ENCODE measurements at places on chromosomes 16 and 17.
A peak's percentile ranks its signal among the peaks of the same experiment; 100 is the strongest.

GRCh38 chr16:2026461-2027023, at the start of gene NHERF2:
TSS of gene NHERF2 (plus strand) at chr16:2026902. CDS start at chr16:2027006, 104 bp downstream.
- DNase-seq: no peak

DNA sequence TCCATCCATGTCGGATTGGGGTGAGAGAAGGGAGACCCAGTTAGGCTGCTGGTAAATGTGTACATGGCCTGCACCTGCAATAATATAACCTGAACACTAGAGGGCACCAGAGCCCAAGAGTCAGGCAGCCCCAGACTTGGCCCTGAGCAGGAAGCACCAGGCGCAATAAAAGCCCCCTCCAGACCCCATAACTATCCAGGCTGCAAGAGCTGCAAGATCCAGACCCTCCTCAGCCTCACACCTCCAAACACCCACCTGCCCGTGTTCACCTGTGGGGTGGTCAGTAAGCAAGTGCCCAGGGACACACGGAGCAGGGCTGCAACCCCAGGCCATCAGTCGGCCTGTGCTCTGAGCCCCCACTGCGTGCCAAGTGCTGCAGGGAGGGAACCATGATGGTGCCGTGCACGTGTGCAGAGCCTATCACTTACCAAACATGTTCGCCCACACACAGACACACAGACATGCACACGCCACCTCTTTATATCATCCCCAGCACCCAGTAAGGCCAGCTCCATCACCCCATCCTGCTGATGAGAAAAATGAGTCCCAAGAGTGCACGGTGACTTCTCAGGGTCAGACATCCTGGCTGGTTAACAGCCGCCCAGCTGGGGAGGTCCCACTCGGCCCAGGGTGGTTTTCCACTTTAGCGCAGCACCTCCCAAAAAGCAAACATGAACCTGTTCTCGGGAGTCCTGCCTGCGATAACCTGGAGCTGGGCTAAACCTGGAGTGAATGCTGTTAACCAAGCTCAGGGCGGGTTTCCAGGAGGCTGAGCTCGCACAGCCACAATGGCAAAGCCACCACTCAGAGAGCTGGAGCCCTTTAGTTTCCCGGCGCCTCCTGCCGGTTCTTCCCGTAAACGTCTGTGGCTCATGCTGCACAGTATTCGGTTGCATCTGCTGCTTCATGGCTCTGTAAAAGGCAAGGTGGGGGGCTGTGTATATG, 439.8 kb downstream of the SOX9 start:
- peak; percentile 16 for DNase-seq

DNA sequence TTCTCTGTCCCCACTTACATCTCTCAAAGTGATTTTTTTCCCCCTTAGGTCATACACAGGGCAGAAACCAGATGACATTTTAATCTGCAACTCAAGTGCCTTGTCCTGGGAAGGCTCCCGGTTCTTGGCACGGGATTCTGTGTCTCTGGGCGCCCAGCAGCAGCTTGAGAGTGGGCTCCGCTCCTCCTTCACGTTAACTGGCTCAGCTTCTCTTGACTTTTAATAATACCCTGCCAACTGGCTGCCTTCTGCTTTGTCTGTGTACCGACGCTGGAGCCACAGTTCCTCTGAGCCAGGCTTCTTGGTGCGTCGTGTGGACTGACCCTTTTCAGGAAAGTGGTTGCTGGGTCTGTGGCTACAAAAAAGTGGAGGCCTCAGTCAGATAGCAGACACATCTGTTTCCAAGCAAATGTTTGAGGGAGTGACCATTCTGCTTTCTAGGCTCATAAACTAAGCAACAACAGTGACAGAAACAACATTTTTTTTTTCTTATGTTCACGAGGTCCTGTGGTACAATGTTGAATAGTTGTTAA, 64.9 kb downstream of the IRF8 start:
- DNase-seq: no peak

DNA sequence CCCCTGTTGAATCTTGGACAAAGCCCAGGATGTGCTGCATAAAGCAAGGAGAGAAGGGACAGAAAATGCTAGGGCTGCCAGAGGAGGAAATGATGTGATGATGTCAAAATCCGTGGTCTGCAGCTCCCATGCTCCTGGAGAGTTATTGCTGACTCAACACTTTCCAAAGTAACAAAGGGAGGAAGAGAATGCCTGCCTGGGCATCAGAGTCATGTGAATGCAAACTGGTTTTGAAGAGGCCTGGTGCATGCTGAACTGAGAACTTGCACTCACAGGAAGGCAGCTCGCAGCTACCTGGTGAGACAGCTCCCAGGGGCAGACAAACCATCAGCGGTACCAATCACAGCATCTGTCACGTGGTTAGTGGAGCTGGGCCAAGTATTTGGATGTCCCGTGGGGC, 2.8 kb downstream of the MARVELD3 start:
- no peak for DNase-seq

DNA sequence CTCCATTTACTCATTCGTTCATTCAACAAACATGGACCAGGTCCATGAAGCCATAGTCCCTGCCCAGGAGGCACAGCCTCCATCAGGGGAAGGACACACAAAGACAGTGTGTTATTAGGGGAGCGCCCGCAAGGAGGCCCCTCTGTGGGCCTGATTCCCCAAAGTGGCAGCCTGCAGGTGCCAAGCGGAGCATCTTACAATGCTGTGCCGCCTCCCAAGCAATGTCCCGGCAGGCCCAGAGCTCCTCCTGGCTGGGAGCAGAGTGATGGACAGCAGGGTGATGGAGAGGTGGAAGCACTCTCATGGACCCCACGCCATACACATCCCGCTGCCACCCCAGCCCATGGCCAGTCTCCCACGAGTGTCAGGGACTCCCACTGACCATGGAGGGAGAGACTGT, 25.8 kb downstream of the TRPV1 start:
- no peak for DNase-seq

GRCh38 chr16:62190426-62190825, 154.2 kb upstream of the CDH8 start:
- no peak for DNase-seq

DNA sequence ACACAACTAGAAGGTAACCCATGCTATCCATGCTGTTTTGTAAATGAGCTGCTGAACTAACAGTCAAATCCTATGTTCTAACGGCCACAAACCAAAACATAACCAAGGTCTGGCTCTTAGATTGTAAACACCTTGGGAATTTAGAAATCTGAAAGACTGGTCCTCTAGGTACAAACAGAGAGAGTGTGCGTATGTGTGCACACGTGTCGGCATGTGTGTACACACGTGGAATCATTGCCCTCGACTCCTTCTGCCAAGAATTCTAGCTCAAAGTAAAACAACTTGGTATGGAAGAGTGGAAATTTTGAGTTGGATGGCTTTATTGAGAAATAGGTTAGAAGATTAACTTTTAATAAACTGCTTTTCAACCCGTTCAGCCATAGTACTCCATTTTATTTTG, 18.1 kb upstream of the GHDC start:
- no peak for DNase-seq

DNA sequence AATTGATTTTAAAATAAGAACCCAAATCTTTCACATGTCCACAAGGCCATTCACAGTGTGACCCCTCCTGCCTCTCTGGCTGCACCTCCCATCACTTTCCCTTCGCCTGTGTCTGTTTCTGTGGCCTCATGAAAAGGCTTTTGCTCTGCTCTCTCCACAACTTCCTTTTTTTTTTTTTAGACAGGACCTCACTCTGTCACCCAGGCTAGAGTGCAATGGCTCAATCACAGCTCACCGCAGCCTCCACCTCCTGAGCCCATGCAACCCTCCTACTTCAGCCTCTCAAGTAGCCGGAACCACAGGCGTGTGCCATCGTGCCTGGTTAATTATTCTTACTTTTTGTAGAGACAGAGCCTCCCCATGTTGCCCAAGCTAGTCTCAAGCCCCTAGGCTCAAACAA, 197.1 kb downstream of the ABCC12 start:
- no peak for DNase-seq

- DNase-seq: no peak
Observed at GRCh38 chr17:43219001-43219400, 7.3 kb downstream of the TMEM106A start.

- DNase-seq: no peak
Observed at GRCh38 chr17:57990037-57990436, 2.0 kb upstream of the VEZF1 start.

- DNase-seq: no peak
Observed at GRCh38 chr17:58215685-58216084, 3.4 kb downstream of the MKS1 start.

GRCh38 chr17:79924639-79924976, 85.4 kb upstream of the CBX4 start:
- DNase-seq: no peak

DNA sequence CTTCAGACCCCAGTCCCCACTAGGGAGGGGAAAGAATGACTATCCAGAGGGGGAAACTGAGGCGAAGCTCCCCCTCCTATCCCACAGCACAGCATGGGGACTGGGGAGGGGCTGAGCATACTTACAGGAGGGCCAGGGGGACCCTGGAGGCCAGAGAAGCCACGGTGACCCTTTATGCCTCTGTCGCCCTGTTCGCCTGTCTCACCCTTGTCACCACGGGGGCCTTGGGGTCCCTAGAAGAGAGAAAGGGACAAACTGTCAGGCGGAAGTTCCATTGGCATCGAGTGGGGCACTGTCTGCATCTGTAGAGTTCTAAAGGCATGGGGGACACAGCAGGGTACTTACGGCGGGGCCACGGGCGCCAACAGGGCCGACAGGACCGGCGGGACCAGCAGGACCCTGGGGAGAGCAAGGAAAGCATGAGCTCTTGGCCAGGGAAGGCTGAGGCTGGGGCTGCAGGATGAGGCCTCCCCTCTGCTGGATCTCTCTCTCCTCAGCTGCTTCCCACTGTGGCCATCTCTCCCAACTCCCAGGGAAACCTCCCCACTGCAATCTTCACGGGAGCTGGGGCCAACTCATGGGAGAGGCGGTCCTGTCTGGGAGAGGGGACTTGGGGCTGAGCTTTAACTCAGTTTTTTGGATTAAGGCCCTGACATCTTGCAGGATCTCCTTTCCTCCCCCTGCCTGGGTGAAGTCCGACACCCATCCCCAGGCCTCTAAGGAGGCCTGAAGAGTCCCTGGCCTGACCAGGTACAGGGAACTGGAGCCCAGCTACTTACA, 13.5 kb downstream of the COL1A1 start:
- DNase-seq: no peak

DNA sequence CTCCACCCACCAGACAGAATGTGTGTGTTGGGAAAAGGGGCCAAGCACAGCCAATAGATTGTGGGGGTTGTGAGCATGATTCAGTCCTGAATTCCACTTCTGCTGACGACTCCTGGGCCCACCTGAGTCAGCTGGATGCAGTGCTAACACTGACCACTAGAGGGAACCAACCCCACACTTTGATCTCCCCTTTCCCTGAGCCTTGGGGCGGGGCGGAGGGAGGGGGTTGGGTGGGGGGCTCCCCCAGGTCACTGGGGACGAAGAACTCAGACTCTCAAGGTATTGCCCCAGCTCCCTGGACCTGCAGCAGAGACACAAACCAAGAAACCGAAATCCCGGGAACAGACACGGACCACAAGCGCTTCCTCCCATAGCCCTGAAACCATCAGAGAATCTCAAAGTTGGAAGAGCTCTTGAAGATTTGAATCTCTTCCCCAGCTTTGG, 621 bp upstream of the CSHL1 start:
- no peak for DNase-seq

DNA sequence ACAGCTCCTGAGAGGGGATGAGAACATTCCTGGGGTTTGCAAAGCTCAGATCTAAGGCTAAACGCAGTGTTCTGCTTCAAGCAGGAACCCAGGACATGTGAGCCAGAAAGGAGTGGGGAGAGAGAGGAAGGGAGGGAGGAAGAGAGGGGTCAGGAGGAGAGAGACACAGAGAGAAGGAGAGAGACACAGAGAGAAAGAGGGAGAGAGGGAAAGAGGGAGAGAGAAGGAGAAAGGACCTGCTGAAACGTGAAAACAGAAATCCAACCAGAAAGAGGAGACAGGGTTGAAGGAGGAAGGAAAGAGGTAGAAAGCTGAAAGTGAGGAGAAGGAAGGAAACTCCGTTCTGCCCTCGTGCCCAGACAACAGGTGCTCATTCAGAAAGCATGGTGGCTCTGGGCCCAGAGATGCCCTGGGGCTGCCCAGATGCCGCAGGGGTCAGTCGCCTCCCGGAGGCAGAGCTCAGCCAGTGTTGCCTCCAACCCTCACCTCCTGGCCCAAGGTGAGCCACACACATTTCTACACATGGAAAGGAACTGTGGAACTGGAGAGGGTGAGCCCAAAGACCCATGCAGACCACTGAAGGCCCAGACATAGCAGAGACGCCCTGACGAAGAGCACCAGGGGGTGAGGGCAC, 49.0 kb upstream of the ENPP7 start:
- no peak for DNase-seq

DNA sequence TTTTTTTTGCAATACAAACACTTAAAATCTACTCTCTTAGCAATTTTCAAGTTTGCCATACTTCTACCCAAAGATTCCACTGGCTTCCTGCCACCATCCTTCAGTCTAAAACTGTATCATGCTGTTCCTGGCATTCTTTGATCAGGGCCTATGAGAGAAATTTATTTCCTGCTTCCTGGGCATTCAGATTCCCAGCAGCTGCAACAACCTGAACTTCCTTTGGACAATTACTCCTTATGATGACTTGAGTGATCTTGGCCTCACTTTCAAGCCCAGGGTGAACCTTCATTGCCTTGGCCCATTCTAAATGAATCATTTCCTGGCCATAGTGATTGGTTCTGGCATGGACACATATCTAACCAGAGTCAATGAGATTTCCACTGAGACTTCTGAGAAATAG, 18.0 kb upstream of the MON1B start:
- DNase-seq: no peak

- DNase-seq: no peak
Observed at GRCh38 chr17:80781211-80781610, 210.4 kb upstream of the CHMP6 start.

DNA sequence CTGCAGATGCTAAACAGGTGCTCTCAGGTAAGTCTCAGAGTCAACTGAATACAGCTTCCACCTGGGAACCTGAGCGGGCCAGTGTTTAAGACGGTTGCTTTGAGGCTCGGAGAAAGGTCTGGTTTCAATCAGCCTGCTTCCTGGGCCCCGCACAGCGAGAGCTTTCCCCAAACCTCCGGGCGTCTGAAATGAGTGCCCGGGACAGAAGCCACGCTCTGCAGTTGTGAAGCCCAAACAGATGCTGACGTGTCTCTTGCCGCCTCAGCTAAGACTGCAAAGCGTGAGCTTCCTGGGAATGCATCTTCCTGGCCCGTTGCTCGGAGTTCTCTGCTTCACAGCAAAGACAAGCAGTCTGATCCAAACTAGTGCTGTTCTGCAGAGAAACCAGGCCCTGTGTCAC, 36.7 kb downstream of the PLXDC1 start:
- no peak for DNase-seq

Data from hypothalamus (tissue), 51 donors.